ENCODE measurements at places on chromosomes 4 and X.

- no peak overlapping the region for H3K4me3 ChIP-seq
- no peak overlapping the region for H3K27ac ChIP-seq
- H3K36me3 ChIP-seq: no peaks in the 10 kb centered on the region
- no peaks in the 10 kb centered on the region for H3K27me3 ChIP-seq
- DNase-seq: peak; percentile 64
- H3K4me1 ChIP-seq: no peaks in the 10 kb centered on the region
Measured at GRCh38 chr4:4693258-4693657, 151.4 kb upstream of the STX18 start.

GRCh38 chr4:73251384-73251783, 7.2 kb downstream of the ANKRD17 start:
- no peaks in the 10 kb centered on the region for H3K36me3 ChIP-seq
- no peak overlapping the region for H3K27ac ChIP-seq
- no peaks in the 10 kb centered on the region for H3K27me3 ChIP-seq
- H3K4me3 ChIP-seq: no peak overlapping the region
- peak; percentile 61 for DNase-seq

- no peak overlapping the region for H3K4me3 ChIP-seq
- peak; percentile 75 for DNase-seq
- peaks cover 13% of the 10 kb centered on the region for H3K27me3 ChIP-seq
- H3K36me3 ChIP-seq: no peaks in the 10 kb centered on the region
Measured at GRCh38 chr4:55733932-55734331, 85.7 kb upstream of the EXOC1L start.

DNA sequence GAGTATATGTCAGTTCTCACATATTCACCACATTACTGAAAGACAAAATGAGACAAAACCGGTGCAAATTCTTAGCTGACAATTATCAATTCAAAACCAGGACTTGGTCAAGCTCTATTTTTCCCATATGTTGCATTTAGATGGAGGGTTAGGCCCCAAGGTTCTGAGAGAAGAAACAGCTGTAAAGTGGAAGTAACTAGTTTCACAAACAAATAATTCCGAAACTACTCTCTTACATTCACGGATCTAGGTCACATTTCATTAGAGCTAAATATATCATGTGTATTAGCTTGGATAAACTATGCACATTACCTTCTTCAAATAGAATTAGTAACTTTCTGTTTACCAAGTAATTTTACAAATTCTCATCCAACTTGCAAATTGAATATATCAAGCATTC, 3.7 kb upstream of the GABRA2 start:
- no peak overlapping the region for H3K4me3 ChIP-seq
- no peaks in the 10 kb centered on the region for H3K4me1 ChIP-seq
- no peaks in the 10 kb centered on the region for H3K36me3 ChIP-seq
- no peak overlapping the region for H3K27ac ChIP-seq

DNA sequence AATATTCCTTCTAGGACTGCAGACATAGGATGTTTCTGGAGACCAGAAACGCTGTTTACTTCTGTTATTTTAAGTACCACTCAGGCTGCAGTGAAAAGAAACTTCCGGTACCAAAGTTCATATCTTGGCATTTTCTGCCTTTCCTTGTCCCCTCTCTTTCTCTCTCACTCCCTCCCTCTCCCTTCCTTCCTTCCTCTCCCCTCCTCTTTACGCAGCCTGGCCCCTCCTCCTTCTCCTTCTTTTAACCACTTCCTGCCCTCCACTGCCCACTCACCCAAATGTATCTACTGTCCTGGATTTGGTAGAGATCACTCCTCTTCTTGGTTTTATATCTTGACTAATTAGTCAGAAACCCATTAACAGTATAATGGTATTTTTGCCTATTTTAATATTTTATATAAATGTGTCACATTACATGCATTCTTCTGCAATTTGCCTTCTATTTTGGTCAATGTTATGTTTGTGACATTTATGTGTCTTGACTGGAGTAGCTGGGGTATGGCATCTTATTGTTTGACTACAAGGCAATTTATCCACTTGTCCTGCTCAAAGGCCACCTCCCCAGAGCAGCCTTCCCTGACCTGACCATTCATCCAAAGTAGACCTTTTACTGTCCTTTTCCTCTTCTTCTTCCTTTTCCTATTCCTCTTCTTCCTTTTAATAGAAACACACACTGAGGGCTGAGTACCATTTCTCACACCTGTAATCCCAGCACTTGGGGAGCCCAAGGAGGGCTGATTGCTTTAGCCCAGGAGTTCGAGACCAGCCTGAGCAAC, 56.9 kb downstream of the BCOR start:
- H3K4me1 ChIP-seq: no peaks in the 10 kb centered on the region
- H3K27me3 ChIP-seq: no peaks in the 10 kb centered on the region
- no peak for DNase-seq
- H3K36me3 ChIP-seq: no peaks in the 10 kb centered on the region
- no peak overlapping the region for H3K27ac ChIP-seq
